Stimulated activated CD8-positive, alpha-beta memory T cell treated with anti-CD3 and anti-CD28 coated beads, Interleukin-4, amount 100 ng/mL, for 4 hours (primary cell): ENCODE measurements at places on chromosomes 11 and 22.

DNA sequence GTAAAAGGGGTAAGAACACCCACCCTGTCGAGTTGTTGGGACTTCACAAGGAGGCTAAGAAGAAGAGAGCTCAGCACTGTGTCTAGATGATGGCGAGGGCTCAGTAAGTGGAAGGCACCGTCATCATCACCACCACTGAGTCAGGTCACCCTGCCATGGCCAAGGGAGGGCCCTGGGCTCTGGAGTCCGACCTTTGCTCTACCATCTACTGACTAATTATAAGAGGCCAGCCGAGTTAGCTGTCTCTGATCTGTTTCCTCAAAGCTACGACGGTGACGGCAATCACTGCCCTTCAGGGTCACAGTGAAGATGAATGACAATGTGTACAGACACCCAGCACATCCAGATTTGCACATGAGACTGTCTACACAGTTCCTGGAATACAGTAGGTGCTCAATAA is 29.3 kb downstream of the KIAA0930 start:
- no peak for DNase-seq

- no peak for DNase-seq
These were observed 12.8 kb downstream of the TBC1D22A start for GRCh38 chr22:46774980-46775849.

DNA sequence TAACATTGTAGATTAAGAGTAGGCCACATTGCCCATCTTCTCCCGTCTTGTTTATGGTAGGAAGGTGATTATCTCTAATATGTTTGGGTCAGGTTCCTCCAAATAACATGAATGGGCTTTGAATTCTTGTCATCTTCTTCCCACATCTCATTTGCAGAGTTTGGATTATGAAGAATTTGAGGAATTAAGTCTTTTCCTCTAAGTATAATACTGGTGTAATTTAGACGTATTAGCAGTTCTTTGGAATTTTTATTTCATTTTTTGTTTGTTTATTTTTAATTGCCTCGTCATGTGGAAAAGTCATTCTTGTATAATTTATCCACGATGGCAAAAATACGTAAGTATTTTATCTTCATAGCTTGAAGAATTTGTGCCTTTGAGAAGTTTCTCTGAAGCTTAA is 73.4 kb downstream of the ARHGEF12 start:
- no peak for DNase-seq

DNA sequence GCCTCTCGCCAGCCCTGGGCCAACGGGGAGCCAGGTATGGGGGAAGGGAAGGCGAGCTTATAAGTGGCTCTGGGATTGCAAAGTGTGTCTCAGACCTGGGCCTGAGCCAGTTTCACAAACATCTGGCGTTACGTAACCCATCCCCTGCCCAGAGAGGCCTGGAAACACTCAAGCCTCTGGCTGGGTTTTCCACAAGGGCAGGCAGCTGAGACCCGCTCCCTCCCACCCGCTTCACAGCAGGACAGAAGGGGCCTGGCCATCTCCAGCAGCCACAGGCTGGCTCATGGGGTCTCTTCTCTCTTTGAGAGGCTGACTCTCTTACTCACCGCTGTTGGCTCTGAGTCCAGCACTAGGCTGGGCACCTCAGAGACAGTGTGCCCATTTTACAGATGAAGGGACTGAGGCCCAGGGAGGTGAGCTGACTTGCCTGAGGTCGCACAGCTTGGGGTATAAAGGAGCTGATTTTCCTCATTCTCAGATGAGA is 44.5 kb downstream of the TRIOBP start:
- DNase-seq, result no peak

- no peak for DNase-seq
These were observed 234.9 kb upstream of the POU2AF2 start for GRCh38 chr11:111010391-111011274.

DNA sequence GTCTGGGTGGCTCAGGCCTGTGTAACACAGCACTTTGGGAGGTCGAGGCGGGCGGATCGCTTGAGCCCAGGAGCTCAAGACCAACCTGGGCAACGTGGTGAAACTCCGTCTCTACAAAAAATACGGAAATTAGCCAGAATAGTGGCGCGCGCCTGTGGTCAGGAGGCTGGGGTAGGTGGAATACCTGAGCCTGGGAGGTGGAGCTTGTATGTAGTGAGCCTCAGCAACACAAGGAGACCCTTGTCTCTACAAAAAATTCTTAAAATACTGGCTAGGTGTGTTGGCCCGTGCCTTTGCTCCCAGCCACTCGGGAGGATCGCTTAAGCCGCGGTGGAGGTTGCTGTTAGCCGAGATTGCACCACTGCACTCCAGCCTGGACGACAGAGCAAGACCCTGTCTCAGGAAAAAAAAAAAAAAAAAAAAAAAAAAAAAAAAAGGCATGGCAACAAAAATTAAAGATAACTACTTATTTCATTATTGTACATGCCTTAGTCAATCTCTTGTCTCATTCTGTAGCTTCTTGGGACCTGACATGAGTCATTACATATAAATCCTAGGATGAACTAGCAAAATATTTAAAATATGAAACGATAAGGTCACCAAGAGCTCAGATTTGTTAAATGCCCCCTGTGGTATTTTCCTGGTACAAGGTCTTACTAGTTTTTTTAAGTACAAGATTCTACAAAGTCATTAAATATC is 1.1 kb downstream of the TAF1D start:
- DNase-seq, result no peak

DNA sequence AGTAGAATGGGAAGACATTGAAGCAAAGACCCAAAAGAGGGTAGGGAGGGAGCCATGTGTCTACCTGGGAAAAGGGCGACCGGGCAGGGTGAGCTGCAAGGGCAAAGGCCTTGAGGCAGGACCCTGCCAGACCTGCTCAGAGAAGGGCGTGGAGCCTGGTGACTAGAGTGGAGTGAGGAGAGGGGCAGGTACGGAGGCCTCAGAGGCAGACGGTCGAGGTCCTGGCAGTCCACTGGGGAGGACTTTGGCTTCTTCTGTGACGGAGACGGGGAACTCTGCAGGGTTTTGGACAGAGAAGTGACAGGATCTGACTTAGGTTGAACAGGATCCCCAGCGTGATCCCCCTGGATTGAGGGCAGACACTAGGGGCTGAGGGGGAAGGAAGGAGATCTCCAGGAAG is 12.9 kb downstream of the RIBC2 start:
- DNase-seq, result no peak

GRCh38 chr11:72301486-72301885 is 57.5 kb upstream of the PHOX2A start:
- DNase-seq, result no peak

GRCh38 chr11:62603072-62603408 is 1.4 kb upstream of the MTA2 start:
- DNase-seq, result no peak

DNA sequence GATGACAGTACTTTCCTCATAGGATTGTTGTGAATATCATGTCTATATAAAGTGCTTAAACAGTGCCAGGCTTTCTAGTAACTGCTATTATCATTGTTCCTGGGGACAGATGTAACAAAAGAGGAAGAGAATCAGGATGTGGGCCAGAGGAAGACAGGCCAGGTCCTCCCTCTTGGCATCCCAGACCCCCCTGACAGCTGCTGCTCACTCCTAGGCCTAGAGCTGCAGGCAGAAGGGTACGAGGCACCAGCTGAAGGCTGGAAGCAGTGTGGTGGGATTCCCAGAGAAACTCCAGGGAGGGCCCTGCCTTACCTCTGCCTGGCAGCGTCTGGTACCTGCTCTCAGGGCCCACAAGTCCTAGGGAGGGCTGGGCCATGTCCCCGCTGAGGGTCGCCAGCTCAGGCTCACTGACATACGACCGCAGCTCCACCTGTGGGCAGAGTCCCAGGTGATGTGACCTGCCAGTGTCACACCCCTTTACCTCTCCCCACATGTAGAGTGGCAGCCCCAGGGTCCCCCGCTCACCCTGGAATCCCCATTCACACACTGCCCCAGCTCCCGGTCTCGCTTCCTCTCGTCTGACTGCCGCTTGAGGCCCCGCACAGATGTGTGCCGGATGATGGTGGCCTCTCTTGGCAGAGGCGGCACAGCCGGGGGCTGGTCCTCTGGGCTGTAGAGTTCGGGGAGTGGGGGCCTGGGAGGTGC is 52.2 kb downstream of the C11orf58 start:
- no peak for DNase-seq

DNA sequence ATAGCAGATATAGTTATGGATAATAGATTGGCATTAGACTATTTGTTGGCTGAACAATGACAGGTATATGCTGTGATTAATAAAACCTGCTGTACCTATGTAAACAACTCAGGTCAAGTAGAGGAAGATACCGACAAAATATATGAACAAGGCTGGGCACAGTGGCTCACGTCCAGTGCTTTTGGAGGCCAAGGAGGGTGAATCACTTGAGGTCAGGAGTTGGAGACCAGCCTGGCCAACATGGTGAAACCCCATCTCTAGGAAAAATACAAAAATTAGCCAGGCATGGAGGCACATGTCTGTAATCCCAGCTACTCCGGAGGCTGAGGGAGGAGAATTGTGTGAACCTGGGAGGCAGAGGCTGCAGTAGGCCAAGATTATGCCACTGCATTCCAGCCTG is 14.0 kb upstream of the CHKA start:
- no peak for DNase-seq

DNA sequence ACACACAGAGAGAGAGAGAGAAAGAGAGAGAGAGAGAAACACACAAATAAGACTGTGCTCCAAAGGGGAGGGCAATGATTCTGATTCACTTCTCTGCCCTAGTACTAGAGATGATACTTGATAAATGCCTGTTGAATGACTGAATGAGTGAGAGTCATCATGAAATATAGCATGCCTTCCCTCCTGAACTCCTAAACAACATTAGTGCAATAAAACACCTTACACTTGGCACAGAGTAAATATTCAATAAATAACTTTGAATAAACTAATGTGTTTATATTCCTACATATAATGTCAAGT is 511.2 kb upstream of the RAG2 start:
- DNase-seq, result no peak

GRCh38 chr22:28835630-28836189 is 35.3 kb upstream of the XBP1 start:
- no peak for DNase-seq

DNA sequence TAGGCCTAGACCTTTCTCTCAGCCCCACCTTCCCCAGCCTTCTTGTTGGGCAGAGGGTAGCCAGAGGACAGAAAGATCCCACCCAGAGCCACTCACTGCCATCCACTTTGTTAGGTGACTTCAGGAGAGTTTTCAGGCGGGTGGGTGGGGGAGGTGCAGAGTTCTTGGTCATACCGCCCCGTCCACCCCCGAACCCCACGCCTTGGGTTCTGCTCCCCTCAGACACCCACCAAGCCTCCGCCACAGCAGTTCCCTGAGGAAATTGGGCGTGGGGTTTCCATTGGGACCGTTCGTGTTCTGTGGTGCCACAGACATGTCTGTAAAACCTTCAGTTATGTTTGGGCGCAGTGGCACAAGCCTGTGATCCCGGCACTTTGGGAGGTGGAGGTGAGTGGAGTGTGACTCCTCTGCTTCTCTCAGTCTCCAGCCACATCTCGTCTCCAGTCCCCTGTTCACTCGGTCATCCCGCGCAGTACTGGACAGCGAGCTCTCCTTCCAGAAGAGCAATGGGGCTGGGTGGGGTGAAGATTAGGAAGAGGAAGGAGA is 1.5 kb downstream of the MIF start:
- DNase-seq, result no peak

GRCh38 chr11:41056892-41057569 is 402.4 kb downstream of the LRRC4C start:
- DNase-seq, result no peak

DNA sequence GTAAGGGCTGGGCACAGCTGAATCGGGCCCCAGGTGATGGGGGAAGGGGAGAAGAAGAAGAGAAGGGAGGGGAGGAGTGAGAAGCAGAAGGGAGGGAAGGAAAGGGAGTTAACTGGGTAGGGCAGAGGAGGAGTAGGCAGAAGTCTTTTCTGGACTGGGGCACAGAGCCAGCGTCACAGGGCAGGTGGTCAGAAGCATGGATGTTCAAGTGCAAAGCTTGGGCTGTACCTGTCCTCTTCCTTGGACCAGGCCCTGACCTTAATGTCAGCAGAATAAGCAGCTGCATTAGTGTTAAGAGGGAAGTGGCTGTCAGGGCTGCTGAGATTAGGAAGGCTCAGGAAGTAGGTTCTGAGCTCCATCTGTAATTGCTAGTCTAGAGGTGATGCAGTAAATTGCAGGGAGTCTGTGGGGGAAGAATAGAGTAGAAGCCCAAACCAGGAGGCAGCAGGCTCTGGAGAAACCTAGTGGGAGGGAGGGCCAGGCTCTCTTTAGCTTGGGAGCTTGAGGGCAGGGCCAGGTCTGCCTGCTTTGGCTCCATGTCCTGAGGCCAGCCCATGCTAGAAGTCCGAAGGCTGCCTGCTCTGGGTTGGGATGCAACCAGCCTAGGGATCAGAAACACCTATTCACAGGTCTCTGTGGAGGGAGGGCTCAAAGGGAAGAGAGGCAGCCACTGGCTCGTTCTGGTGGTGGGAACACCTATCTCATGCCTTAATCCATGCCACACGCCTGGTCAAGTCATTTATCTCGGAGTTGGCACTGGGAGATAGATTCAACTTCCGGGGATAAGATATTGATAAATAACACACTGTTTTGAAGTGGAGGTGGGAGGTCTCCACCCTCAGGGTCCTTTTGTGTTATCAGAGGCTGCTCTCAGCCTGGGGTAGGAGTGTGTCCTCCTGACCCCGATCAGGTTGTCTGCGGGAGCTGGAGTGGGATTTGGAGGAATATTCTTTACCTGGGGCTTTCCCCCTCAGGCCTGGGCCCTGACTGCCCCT is 1.7 kb upstream of the UCP3 start:
- DNase-seq, result no peak

DNA sequence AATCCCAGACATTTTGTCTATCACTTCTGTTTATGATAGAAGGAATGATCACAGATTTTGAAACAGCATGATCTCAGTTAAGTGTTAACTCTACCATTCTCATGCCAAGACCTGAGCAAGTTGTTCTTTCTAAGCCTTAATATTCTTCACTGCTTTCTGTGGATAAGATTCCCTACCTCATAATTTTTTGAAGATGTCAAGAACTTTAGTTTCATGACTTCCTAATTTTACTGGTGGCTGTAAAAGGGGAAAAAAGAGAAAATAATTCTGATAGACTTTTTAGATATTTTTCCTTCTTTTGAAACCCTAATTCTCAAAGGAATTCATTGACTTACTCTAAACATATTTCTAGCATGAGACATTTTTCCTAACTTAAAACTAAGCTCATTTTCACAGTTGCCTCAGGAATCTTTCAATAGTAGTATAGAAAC is 520.0 kb upstream of the LUZP2 start:
- no peak for DNase-seq

- DNase-seq, result no peak
These were observed 91.0 kb downstream of the SERGEF start for GRCh38 chr11:17921659-17922415.

DNA sequence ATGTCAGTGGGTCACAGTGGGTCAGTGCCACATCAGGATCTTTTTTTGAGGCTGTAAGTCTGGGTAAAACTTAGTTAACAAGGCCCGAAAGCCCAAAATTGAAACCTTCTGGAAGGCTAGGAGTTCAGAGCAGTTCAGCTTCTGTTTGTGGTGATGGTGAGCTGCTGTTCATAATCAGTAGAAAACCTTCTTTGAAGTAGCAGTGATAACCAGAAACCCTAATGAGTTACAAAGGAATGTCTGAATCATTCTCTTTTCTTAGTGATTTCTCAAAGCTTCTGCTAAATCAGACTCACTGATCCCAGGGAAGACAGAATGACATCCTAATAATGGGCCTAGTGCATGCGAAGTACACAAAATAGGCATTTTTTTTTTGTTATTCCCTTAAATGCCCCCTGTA is 124.7 kb downstream of the PARVA start:
- no peak for DNase-seq
